Stimulated activated CD4-positive, alpha-beta T cell treated with anti-CD3 and anti-CD28 coated beads, Interleukin-1b, Interleukin-23, amount 100 ng/mL, for 4 hours (primary cell): ENCODE measurements at places on chromosomes 2 and 18.
A peak's percentile ranks its signal among the peaks of the same experiment; 100 is the strongest.

DNA sequence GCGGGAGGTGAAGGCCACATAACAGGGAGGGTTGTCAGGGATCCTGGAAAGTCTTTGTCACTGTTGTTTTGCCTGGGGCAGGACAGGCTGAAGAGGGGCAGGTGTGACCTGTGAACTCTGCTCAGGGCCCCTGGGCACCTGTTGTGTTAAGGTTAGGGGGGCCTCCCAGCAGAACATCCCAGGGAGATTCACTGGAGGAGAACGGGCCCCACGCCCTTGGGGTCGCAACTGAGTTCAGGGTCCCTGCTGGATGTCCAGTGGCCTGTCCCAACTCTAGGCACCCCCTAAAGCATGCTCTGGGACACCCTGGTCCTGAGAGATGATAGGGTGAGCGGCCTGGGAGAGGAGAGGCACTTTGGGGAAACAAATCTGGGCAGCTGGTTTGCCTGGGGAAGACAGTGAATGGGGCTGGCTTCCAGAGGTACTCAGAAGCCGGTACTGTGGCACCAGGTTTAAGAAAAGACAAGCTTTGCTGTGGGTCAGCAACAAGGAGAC lies 22.9 kb downstream of the GPR35 start:
- no peak for DNase-seq

- DNase-seq = no peak
Measured at GRCh38 chr18:63237881-63238692, 81.5 kb downstream of the BCL2 start.

GRCh38 chr2:205752296-205752820 lies 70.1 kb downstream of the NRP2 start:
- no peak for DNase-seq

- no peak for DNase-seq
Measured at GRCh38 chr2:10680957-10681356, 8.8 kb downstream of the NOL10 start.

- DNase-seq = no peak
Measured at GRCh38 chr2:15939854-15940660, at the start of gene MYCN. TSS of gene MYCN (plus strand) at chr2:15940550. CDS start at chr2:15942065, 1,515 bp downstream.

GRCh38 chr18:40011201-40011600 lies 1943.8 kb upstream of the PIK3C3 start:
- DNase-seq = no peak

DNA sequence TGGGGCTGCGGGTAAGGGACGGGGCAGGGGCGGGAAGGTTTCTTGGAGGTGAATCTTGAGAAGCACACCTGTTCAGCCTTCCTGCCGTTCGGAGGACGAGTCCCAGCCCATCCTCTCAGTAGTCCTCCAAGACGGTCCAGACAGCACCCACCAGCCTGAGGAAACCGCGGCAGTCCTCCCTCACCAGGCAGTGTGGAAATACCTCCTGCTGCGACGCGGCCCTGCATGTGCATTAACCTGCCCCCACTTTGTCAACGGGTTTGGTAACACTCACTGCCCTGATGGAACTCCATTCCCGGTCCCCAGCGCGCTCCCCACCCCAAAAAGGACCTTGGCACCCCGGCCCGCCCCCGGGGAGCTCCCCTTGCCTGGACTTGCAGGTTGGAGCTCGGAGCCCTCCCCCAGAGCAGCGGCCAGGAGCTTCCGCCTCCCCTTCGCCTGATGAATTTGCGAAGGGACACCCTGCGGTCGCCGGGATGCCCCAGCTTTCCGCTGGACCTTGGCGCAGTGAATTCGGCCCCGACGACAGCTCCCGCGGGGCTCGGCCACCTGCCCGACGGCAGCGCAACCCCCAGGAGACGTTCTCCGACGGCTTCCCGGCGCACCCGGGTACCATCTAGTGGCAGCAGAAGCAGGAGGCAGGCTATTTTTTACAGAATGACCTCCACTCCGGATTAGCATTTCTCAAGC lies 31.5 kb downstream of the ACVR1C start:
- DNase-seq = peak; percentile 52

DNA sequence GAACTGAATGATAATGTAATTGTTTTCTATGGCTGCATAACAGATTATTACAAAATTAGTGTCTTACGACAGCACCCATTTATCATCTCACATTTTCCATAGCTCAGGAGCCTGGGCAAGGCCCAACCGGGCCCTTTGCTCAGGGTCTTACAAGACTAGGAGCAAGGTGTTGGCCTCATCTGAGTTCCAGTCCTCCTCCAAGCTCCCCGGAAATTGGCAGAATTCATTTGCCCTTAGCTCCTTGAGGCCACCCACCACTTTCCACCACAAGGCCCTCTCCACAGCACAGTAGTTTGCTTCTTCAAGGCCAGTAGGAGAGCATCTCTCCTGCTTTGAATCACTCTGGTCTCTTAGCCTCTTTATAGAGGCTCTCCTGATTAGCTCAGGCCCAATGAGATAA lies 89.2 kb upstream of the SALL3 start:
- DNase-seq = no peak

DNA sequence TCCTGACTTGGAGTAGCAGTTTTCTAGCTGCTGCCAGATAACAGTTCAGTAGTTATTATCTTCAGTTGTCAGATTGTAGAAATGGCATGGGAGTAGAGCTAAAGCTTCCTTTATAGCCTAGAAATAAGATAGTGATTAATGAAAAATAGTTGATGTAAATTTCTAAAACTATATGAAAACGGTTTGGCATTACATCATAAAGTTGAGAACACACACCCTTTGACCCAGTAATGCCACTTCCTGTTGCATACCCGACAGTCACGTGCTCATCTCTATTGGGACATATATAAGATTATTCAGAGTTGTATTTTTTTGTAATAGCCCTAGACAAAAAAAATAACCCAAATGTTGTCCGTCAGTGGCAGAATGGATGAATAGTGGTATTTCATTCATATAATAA lies 39.4 kb upstream of the ASB1 start:
- no peak for DNase-seq

GRCh38 chr2:100381240-100381639 lies 36.2 kb downstream of the CHST10 start:
- DNase-seq = peak; percentile 59

GRCh38 chr2:126788113-126788512 lies 110.6 kb upstream of the TEX51 start:
- no peak for DNase-seq

DNA sequence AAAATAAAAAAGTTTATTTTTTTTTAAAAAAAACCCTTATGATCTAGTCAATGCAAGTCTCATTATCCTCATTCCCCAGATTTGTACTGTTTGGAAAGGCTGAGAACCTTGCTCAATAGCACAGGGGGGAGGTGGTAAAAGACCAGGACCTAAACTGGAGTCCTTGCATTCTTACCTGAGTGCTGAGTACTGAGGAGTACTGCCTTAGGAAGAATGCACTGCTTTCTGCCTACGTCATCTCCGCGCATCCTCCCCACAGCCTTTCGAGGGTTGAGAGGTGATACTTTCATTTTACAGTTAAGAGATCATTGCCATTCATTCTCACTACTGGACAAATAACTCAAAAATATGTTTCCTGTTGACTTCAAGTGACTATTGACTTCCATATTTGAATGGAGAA lies 73.8 kb downstream of the MAP3K20 start:
- peak; percentile 5 for DNase-seq
